ENCODE measurements at places on chromosomes 11 and 22.

DNA sequence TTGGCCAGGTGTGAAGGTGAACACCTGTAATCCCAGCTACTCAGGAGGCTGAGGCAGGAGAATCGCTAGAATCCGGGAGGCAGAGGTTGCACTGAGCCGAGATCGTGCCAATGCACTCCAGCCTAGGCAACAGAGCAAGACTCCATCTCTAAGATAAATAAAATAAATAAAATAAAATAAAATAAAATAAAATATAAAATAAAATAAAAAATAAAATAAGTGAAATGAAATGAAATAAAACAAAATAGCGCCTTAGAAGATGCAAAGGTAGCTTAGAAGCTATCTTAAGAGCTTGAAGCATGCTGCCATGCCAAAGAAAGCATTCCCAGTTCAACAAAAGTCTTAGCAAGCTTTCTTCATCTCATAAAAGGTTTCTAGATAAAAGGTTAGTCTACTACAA lies 6.9 kb upstream of the APOBEC3C start:
- no peak for DNase-seq

DNA sequence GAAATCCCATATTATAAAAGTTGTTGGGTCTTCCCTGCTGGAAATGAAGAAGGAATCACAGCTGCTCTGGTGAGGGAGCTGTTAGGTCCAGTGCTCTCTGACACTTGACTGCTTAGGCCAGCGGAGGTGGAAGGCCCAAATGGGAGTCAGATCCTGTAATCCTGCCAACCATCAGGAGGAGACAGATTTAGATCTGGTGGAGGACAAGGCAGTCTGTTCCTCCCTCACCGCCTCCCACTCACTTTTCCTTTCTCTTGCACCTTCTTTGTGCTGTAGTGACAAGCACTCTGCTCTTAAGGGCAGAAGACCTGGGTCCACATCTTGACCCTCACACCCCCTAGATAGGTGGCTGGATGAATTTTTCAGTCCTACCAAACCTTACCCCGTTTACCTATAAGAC lies 59.7 kb upstream of the CHST1 start:
- no peak for DNase-seq

DNA sequence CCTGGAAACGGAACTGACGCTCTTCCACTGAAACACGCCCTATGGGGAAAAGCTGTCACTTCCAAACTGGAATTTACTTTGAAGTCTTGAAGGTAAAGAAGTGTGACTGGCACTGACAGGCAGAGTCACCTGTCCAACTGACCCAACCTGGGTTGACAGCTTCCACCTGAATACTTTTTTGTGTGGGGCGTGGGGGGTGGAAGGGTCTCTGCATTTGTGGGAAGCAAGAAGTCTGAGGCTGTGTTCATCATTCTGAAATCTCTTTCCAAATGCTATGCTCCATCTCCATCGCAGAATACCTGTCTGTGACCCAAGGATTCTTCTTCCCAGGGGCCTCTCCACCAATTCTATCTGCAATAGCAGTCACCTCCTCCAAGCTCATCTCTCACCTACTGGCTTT lies 7.8 kb downstream of the IFT27 start:
- no peak for DNase-seq

GRCh38 chr11:103112364-103112763 lies 3.1 kb downstream of the DYNC2H1 start:
- DNase-seq = no peak

GRCh38 chr11:109197656-109198055 lies 224.3 kb upstream of the C11orf87 start:
- DNase-seq = no peak

GRCh38 chr11:33772300-33772699 lies 2.0 kb downstream of the FBXO3 start:
- no peak for DNase-seq

DNA sequence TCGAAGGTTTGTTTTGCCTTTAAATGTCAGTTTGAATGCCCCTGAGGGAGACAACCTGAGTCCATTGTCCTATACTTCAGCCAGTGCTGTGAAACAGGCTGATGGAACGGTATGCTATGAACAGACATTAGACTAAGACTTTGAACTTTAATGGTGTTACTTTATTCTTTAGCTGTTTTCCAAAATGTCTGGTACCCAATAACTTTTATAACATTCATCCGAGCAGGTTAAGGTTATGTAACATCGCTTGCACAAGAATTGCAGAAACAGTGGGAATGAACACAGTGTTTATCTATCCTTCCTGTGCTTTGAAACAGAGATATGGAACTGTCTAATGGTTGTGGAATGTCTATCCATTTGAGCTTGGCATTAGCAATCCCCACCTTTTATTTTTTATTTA lies 12.5 kb upstream of the PTS start:
- DNase-seq = no peak

- no peak for DNase-seq
These were observed 46.6 kb upstream of the TENM4 start for GRCh38 chr11:79487412-79487811.

GRCh38 chr11:96211436-96211835 lies 131.6 kb downstream of the MAML2 start:
- DNase-seq = no peak

DNA sequence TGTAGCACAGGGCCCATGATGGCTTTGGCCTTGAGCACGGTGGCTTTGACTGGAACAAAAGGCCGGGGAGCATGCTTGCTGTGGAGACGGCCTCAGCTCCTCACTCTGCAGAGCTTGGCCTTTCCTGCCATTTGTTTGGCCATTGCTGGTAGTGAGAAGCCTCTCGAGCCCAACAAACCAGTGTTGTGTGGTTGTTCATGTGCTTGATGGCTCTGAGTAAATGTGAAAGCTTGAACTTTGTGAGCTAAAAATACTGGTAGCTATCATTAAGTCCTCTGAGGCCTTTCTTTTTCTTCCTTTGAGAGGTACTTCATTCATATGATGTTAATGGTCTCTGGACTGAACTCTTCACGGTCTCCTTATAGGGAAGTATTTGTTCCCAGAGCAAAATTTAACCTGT lies 39.6 kb downstream of the NAT10 start:
- no peak for DNase-seq

GRCh38 chr11:43955381-43956118 lies 13.1 kb downstream of the C11orf96 start:
- no peak for DNase-seq

- no peak for DNase-seq
These were observed 33.6 kb downstream of the MACROD1 start for GRCh38 chr11:64132191-64132771.

- DNase-seq = no peak
These were observed 46.1 kb downstream of the RASSF10 start for GRCh38 chr11:13055200-13055599.

DNA sequence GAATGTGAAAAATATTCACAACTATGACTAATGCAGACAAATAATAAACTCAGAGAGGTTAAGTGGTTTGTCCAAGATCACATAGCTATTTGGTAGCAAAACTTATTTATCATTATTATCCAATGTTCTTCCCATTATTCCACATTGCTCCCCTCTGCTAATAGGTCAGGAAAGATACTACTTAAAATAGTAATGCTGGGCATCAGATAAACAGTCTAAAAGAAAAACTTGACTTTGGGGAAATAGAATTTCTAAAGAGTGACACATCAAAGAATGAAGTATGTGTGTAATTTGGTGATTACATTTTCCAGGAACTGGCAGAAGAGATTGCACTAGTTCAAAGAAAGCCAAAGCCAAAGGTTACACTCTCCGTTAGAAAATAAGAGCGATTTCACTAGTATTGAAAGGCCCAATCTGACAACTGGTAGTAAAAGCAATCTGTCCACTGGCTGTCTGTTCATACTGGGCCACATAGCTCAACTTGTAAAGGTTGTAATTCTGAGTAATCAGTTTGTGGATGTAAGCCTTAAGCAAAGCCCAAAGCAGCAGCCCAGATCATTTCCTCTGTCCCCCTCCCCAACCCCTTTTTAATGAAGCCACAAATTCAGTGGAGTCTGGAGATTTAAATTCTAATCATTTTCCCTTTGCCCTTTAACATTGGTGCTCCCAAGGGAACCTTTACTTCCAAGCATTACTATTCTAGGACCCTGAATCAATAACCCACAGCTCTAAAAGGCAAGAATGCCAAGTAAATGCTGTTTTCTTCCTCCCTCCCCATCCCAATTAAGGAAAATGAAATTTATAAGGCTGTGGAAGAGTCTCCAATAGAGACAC lies 283.5 kb downstream of the TTC28 start:
- no peak for DNase-seq

- DNase-seq = no peak
These were observed 4.5 kb downstream of the IFITM5 start for GRCh38 chr11:294780-295179.

- DNase-seq = no peak
These were observed 9.8 kb downstream of the PACSIN2 start for GRCh38 chr22:43005106-43005505.

DNA sequence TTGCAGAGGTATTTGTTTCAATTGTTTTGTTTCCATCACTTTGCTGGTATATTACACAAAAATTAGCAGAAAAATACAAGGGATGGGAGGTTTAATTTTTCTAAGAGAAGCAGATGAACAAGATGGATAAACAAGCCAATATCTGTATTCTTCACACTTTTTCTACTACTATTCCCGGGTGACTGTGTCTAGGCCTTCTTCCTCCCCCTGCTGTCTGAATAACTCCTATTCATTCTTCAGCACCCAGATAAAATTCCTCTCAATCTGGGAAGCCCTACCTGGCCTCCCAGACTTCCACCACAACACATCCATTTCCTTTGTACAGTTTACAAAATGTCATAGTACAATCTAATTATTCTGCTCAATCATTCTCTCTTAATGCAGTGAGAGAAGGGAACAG lies 666.6 kb upstream of the TENM4 start:
- no peak for DNase-seq

DNA sequence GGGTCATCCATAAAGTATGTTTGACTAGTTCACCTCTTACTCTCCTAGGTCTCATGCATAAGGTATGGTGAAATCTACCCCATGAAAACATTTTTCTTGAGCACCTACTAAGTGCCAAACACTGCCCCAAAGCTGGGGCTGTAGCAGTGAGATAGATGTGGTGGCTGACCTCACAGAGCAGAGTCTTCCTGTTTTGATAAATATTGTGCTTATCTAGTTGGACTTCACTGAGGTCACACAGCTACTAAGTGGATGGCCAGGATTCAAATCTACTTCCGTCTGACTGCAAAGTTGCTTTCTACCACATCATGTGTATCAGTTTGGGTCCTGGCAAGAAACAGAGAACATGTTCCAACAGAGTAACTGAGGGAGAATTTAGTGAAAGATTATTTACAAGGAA lies 6.4 kb upstream of the HTATIP2 start:
- no peak for DNase-seq

DNA sequence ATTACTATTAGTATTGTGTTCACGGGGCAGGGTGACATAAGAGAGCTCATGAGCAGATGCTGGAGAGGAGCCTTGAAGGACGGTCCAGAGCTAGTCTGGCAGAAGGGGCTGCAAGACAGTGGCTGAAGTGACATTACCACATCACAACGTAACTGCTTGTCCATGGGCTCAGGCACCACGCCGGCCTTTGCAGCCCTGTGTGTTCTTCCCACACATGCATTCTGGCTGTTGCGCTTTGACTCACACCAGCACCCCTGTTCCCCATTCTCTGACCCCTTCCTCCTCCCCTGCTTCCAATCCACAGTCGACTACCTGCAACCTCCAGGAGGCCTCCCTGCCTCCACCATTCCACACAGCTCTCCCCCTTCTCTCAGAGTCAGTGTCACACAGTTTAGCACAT lies 103.3 kb downstream of the ME3 start:
- no peak for DNase-seq

Measured in GM12892 (cell line).